ENCODE measurements at places on chromosomes 5 and 9.

DNA sequence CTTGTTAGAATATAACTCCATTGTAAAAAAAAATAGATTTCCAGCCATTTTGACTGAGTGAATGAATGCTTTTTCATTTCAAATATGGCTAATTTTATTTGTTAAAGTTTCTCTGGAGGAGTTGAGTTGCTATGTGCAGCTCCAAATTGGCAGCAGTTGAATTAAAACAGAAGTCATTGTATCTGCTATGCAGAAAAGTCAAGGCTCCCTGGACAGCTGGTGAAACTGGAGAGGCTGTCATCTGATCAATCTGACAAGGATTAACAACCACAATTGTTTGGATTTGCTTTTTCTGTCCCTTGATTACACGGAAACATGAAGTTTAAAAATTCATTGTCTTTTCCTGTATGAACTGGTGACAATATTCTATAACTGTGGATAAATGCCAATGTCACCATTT lies 713.9 kb downstream of the EFNA5 start:
- no peak for DNase-seq

- DNase-seq, result no peak
These were observed 217.0 kb downstream of the FBXL7 start for GRCh38 chr5:15717001-15717400.

GRCh38 chr5:15850939-15851341 lies 328.7 kb downstream of the MARCHF11 start:
- DNase-seq, result no peak

- DNase-seq, result no peak
These were observed 128.1 kb downstream of the PDE4D start for GRCh38 chr5:59765446-59765845.

DNA sequence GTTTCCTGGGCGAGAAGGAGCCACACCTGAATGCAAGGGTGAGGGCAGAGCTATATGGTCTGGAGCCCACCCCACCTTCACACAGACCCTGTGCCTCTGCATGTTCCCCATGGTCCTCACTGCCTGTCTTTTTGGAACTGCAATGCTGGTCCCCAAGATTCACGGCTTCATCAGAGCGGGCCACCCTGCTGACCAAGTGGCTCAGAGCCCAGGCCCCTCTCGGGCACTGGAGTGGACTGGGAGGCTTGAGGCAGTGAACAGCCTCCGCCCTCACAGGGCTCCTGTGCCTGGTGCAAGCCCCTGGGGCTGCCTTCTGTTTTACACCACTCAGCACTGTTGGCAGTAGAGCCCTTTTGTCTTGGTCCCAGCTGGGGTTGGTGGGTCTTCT lies 143.2 kb downstream of the CACNA1B start:
- no peak for DNase-seq

- DNase-seq, result no peak
These were observed 209.8 kb downstream of the ENC1 start for GRCh38 chr5:74430631-74431289.

GRCh38 chr5:118017536-118017935 lies 970.8 kb downstream of the DTWD2 start:
- DNase-seq, result no peak

GRCh38 chr9:119677811-119678505 lies 308.7 kb upstream of the BRINP1 start:
- DNase-seq, result no peak

GRCh38 chr9:124767821-124768220 lies 3.3 kb downstream of the NR6A1 start:
- no peak for DNase-seq

DNA sequence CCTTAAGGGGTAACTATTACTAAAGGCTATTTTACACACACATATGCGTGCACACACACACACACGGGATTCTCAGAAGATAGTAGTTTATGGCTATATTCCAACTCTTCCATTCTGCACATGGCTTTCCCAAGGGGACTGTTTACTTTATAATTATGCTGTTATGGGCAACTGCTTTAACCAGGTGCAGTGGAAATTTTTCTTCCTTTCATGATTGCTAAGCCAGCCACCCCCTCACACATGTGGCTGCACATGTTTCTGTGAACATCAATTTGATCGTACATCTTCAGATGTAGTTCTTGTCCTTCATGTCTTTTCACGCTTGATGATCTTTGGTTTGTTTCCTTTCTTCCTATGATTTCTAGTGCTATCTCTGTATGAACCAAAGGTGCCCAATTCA lies 37.0 kb downstream of the MRPS30 start:
- no peak for DNase-seq

DNA sequence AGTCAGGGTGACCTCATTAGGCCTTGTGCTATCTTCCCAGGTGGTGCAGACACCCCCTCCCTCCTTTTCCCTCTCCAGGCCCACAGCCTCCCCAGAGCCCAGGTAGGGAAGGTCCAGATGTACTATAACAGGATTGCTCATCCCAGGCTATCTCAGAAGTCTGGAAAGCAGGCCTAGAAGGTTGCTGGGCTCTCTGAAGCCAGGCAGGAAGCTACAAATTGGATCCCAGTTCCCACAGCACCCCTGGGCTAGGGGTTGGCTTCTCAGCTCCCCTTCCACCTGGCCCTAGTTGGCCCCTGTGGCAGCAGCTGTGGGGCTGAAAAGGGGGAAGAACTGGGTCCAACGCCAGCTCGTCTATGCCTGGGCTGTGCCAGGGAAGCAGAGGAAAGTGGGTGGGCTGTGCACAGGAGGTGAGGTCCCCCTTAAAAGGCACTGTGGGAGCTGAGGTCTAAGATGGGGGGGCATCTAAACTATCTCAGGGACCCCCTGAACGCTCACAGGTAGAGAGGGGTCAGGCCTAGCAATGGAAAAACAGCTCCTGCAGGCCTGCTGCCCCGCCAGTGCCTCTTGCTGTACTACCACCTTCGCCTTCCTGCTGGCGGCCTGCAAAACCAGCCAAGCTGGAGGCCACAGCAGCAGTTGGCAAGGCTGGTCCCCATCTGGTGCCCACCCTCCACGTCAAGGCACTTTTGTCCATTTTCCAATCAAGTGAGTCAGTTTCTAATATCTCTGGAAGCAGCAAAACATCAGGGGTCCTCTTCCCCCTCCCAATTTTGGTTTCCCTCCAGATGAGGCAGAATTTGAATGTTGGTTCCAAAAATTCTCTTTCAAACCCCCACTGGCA lies 13.3 kb upstream of the PSMD5 start:
- no peak for DNase-seq

DNA sequence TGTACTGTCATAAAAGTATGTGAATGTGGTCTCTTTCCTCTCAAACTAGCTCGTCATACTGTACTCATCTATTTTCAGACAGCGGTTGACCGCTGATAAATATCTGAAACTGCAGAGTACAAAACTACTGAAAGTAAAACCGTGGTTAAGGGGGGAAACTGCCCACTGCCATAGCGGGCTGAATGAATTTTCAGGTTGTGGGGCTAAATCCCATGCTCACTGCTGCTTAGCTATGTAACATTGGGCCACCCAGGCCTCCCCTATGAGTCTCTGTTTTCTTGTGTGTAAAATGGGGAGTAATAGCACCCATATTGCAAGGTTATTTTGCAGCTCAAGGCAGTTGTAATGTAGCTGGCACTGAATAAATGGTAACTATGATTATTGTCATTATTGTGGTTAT lies 82.3 kb downstream of the MSX2 start:
- no peak for DNase-seq

GRCh38 chr9:20504930-20505329 lies 117.4 kb downstream of the MLLT3 start:
- DNase-seq, result no peak

DNA sequence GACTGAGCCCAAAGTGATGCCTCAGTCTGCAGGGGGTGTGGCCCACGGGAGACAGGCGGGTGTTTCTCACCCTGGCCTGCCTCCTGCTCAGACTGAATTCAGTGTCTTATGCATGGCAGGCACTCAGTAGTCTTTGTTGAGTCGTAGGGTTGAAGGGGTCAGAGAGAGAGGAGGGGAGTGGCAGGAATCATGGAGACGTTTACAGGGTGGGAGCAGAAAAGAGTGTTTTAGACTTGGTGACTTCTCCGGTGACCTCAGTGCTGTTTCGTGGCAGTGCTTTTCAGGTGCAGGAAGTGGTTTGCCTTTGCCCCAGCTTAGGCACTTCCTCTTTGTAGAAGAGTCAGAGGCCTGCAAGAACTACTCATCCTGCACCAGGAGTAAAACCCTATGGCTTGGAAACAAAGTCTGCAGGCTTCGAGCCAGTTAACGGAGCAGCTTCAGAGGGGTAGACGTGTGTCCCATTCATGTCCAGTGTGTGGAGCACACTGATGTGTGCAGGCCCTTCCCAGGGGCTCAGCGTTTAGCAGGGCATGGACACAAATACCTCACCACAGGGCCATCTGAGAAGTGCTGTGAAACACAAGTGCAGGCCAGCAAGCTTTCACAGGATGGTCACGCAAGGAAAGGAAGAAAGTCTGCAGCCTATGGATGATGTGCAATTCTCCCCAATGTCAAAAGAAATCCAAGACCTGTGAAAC lies 24.5 kb upstream of the SEMA4D start:
- peak; percentile 41 for DNase-seq

DNA sequence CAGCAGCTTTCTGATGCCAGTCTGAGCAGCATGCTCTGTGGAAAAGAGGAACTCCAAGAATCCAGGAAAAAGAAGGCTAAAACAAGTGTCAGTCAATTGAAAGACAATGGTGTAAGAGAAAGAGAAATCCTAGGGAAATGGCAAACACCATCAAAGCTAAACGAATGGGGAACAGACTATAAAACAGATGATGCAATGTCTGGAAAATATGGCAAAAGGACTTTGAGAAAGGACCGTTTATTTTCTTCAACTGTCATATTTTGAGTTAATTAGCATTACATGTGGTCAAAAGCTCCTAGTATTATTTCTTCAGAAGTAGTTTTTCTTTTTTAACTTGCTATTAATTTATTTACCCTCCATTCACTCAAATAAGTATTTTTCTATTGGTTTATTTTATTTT lies 465.2 kb downstream of the LRRC70 start:
- no peak for DNase-seq

- DNase-seq, result no peak
These were observed 299.8 kb upstream of the NUDT12 start for GRCh38 chr5:103862398-103862797.

DNA sequence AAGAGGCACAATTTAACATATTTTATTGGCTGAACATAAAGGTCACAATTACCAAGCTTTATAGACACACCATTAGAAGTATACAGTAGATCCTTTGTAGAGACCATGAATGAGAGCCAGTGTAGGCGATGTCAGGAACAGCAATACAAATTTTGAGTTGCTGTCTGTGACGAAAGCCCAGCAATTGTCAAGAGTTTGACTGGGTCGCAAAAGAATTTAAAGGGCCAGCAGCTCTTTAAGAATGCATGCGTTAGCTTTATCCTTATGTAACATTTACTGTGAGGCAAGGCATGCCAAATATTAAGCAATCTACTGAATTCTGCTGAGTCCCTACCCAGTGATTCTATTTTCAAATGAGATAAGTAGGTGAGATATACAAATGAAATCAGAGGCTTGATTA lies 236.9 kb downstream of the ARRDC3 start:
- DNase-seq, result no peak
